Activated naive CD4-positive, alpha-beta T cell treated with anti-CD3 and anti-CD28 coated beads for 36 hours (primary cell): ENCODE measurements at places on chromosomes 7 and 10.

- no peak for DNase-seq
Observed at GRCh38 chr10:75377869-75378268, 23.7 kb downstream of the ZNF503 start.

GRCh38 chr7:125563964-125564529 is 634.4 kb upstream of the POT1 start:
- DNase-seq, result no peak

- DNase-seq, result no peak
Observed at GRCh38 chr7:81604075-81604807, 165.6 kb downstream of the HGF start.

GRCh38 chr7:28318101-28318762 is 94.1 kb upstream of the CREB5 start:
- DNase-seq, result no peak

DNA sequence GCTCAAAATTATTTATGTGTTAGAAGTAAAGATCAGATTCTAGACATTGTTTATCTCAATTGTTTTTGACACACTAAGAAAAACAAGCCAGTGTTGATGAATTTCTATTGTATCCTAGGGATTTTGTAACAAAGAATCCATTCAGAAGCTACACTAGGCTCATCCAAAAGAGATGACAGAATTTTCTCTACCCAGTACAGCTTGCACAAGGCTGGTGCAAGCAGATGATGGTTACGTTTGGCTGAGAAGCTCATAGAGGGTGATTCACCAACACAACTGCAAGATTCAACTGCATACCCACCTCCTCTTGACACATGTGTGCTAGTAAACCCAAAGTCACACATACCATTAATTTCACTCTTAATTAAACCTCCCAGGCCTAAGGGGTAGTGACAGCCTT is 20.8 kb downstream of the GRM3 start:
- DNase-seq, result no peak
